ENCODE measurements at places on chromosomes 5 and 9.
A peak's percentile ranks its signal among the peaks of the same experiment; 100 is the strongest.

DNA sequence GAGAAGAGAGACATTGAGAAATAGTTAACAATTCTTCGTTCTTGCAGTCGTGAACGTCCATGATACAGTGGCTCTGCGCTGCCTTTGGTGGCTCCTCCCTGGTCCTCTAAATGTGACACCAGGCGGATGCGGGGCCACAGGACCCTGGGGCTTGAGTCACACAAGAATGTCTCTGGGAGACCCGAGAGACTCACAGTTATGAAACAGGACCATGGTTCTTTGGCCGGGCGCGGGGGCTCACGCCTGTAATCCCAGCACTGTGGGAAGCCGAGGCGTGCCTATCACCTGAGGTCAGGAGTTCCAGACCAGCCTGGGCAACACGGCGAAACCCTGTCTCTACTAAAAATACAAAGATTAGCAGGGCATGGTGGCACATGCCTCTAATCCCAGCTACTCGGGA, 767 bp upstream of the ZDHHC11 start:
- no peaks in the 10 kb centered on the region for H3K36me3 ChIP-seq
- no peaks in the 10 kb centered on the region for H3K27me3 ChIP-seq
- no peak overlapping the region for H3K4me3 ChIP-seq

DNA sequence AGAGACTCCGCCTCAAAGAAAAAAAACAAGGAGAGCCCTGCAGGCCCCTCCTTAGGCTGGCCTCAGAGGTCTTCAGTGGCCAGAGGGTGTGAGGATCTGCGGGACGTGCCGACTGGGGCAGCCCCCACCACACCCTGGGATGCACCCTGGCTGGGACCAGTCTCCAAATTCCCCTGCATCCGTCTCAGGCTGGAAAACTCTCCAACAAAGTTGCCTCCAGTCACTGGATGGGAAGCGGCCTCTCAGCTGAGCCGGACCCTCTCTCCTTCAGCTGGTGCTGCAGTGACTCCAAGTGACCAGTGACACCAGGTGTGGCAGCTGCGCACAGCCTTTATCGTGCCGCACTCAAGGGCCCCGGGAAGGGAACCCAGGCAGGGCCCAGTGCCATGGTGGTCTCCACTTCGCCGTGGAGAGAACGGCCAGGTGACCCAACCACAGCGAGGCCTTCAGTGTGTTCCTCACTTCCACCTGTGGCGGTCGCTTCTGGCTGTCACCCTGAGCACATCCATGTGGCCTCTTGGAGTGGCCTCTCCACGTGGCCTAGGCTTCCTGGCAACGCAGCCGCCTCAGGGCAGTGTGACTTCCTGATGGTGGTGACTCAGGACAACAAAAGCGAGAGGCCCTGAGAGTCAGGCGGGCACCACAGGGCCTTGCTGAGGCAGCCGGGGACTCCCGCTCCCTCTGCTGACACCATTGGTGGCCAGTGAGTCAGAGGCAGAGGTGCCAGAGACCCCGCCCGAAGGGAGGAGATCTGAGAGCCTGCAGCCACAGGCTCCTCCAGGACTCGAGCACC, 19.3 kb upstream of the CAMSAP1 start:
- no peaks in the 10 kb centered on the region for H3K4me1 ChIP-seq
- DNase-seq = no peak
- H3K36me3 ChIP-seq = peaks cover 12% of the 10 kb centered on the region
- no peak overlapping the region for H3K4me3 ChIP-seq
- no peaks in the 10 kb centered on the region for H3K27me3 ChIP-seq
- no peak overlapping the region for H3K27ac ChIP-seq

GRCh38 chr9:8651070-8651845, 851.7 kb upstream of the DMAC1 start:
- no peak overlapping the region for H3K4me3 ChIP-seq
- no peaks in the 10 kb centered on the region for H3K27me3 ChIP-seq
- no peaks in the 10 kb centered on the region for H3K4me1 ChIP-seq
- no peak for DNase-seq

DNA sequence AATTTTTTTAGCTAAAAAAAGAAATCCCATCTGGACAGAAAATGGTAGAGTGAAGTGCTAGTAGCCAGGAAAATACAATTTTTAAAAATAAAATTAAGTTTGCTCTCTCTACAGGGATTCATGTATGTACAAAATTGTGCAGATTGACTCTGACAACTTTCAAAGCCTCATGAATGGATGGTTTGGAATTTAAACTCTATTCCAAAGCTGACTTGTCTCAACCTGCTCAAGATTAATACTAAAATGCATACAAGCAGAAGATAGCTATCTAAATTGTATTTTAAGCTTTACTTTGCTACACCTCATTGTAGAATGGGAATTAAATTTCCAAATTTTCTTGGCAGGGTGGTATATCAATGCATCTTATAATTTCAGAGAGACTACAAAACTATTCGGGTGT, 257.6 kb downstream of the RFX3 start:
- H3K4me1 ChIP-seq = no peaks in the 10 kb centered on the region
- DNase-seq = no peak
- H3K36me3 ChIP-seq = peaks cover 9% of the 10 kb centered on the region
- no peak overlapping the region for H3K4me3 ChIP-seq

DNA sequence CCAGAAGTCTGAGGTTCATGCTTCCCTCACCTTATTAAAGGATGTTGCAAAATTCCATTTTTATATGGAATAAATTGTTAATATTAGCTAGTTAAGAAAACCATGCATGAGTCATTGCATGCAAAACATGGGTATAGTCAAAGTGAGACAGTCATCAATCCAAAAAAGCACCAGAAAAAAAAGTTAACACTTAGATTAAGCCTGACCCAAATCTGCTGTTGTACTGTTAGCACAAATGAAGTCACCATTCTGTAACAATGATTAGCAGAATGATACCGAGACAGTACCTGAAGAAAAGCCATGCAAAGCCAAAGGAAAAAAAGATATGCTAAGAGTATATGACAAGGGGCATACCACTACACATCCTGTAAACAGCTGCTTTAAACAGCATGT, 49.5 kb downstream of the PKD2L2 start:
- peaks cover 53% of the 10 kb centered on the region for H3K36me3 ChIP-seq
- H3K4me1 ChIP-seq = no peaks in the 10 kb centered on the region
- no peak overlapping the region for H3K27ac ChIP-seq
- H3K27me3 ChIP-seq = no peaks in the 10 kb centered on the region
- no peak overlapping the region for H3K4me3 ChIP-seq

- no peaks in the 10 kb centered on the region for H3K4me1 ChIP-seq
- no peak overlapping the region for H3K4me3 ChIP-seq
- H3K27me3 ChIP-seq = no peaks in the 10 kb centered on the region
- no peaks in the 10 kb centered on the region for H3K36me3 ChIP-seq
- H3K27ac ChIP-seq = no peak overlapping the region
- DNase-seq = no peak
Measured at GRCh38 chr5:50501491-50502228, 60.6 kb upstream of the EMB start.

DNA sequence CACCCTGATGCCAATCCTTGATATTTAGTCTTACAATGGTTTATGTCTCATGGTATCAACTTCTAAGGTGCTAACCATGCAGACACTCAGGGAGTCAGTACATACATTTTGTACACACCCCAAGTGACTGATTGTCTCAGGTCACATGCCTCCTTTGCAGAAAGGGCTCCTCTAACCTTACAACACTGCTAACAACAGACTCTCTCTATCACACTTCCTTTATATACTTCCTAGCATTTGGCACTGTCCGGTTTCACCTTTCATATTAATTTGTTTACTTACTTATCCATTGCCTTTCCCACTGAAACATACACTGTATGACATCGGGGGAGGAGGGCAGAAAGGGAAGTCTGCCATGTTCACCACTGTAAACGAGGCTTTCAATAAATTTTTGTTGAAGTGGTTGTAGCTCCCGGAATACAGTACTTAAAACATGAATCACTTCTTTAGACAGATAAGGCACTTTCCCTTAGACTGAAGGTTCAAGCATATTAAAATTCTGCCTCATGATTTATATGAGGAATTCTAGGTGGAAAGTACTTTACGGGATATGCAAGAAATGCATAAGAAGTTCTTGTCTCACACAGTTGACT, 20.6 kb downstream of the EMB start:
- no peaks in the 10 kb centered on the region for H3K27me3 ChIP-seq
- H3K27ac ChIP-seq = peak overlapping the region; percentile 48
- H3K36me3 ChIP-seq = no peaks in the 10 kb centered on the region

DNA sequence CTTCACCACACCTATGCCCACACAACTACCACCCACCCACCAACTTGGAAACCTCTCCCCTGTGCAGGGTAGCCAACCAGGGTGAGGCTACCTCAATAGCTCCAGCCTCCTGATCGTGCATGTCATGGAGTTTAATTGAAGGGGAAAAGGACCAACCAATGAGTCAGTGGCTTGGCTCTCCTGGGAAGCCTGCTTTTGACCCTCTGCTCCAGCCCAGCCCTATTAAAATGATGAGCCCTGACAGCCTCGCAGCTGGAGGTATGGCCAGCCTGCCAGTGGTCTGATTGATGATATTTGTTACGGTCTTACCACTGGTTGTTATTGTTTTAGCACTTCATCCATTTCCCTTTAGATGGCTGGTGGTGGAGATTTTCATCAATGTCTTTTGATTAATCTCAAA, 280.4 kb downstream of the SH3GL2 start:
- H3K4me1 ChIP-seq = no peaks in the 10 kb centered on the region
- no peaks in the 10 kb centered on the region for H3K36me3 ChIP-seq
- no peaks in the 10 kb centered on the region for H3K27me3 ChIP-seq
- no peak overlapping the region for H3K4me3 ChIP-seq
- DNase-seq = no peak

DNA sequence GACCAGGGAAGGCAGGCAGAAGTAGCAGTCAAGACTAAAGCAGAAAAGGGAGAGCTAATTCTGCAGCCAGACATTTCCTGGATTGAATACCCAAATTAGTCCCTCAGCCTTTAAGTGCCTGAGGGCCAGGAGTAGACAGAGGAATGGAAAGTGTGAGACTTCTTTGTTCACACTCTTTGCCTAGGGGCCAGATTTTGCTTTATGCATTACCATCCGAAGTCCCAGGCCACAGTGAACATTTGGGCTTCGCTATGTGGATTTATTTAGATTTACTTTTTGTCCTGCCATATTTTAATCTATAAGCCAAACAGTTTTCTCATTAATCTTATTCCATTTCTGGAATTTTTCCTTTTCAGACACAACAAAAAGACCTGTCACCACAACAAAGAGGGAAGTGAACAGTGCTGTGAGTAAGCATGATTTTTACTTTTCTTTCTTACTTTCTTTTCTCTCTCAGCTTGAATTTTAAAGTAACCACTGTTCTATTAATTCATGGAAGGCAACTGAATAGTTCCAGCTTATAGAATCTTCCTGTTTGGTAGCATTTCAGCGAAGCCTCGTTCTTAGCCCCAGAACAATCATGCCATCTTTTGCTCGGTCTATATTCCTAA, 52.6 kb downstream of the PDCD1LG2 start:
- no peaks in the 10 kb centered on the region for H3K36me3 ChIP-seq
- H3K27ac ChIP-seq = no peak overlapping the region
- no peak overlapping the region for H3K4me3 ChIP-seq
- DNase-seq = no peak
- H3K27me3 ChIP-seq = no peaks in the 10 kb centered on the region

- H3K27me3 ChIP-seq = no peaks in the 10 kb centered on the region
- peak; percentile 88 for DNase-seq
- peak overlapping the region; percentile 38 for H3K27ac ChIP-seq
- H3K4me1 ChIP-seq = peaks cover 22% of the 10 kb centered on the region
Measured at GRCh38 chr5:126464959-126465358, 41.8 kb downstream of the GRAMD2B start.

GRCh38 chr5:28549588-28549987, 1511.2 kb upstream of the CDH9 start:
- no peaks in the 10 kb centered on the region for H3K4me1 ChIP-seq
- no peak overlapping the region for H3K27ac ChIP-seq
- no peaks in the 10 kb centered on the region for H3K27me3 ChIP-seq
- no peak for DNase-seq

All from large intestine (tissue), 12 donors.